NCI-H446 treated with DMSO at 0.1 percent for 48 hours (cell line): ENCODE measurements at places on chromosomes 16 and 17.

DNA sequence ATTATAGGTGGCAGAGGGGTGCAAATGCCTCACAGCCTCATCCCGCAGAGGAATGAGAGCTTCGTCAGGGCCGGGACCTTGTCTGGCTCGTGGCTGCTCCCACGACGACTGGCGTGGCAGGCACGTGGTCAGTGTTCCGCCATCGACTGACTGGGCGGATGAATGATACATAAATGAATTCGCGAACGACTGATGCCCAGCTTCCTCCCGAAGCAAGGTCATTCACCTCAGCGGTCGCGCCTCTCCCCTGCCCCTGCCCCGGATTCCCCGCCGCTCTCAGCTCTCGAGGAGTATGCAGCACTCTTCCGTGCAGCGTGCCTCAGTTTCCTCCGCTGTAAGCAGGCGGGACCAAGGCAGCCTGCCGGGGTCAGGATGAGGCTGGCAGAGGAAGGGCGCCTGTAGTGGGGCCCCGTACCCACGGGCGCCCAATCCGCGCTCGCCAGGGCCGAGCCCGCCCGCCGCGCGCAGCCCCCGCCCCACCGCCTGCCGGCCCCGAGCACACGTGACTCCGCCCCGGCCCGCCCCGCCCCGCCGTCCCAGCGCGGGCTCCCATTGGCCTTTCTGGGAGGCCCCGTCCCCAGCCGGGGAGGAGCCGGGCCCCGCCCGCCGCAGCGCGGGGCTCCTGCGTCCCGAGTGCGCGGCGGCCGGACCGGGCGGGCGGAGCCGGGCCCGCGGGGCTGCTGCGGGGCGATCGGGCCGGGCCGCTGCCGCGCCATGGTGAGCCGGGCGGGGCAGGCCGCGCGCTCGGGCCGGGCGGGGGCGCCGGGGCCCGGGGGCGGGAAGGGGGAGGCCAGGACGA, at the start of gene SNN:
SNN (plus strand) TSS at position 632 of the 799 bp plus-strand sequence. CDS start 7,605 bp downstream, outside the sequence.
- peak; percentile 60 for DNase-seq

DNA sequence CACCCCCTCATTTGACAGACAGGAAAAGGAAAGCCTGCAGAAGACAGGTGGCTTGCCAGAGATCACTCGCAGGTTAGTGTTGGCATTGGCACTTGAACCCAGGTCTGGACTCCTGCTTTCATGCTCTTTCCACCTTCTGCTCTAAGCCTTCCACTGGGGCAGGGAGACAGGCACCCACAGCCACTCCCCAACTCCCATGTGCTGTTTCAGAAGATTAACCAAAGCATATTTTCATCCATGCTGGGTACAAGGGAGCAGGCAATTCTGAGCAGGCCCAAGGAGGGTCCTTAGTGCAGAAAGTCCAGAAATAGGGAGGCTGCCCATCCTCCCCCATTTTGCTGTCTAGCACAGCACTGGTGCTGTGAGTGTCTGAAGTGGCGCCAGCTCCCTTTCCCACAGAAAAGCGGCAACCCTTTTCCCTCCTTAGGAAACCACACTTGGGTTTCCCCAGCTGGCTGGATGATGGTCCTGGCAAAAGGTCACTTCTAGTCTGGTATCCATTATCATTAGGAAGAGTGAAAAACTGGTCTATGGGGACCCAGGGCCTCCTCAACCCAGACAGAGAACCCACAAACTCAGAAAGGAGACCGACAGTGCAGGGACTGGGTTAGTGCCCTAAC, 2.0 kb upstream of the CAVIN1 start:
- DNase-seq: no peak

DNA sequence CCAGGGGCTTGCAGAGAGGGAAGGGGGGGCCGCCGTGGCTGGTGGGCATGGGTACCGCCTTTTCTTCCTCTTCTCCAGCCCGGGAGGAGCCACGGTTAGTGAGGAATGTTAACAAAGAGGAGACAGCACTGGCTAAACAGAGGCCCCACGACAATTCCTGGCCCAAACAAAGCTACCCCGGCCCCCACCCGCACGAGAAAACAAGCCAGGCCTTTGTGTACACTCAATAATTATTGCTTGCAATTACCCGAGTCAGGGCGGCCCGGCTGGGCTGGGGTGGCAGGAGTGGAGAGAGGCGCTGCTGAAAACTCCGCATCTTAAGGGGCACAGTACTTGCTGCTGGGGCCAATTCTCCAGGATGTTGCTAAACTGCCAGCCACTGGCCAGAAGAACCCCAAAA, 56.4 kb downstream of the IRX5 start:
- no peak for DNase-seq

GRCh38 chr17:17156511-17156910, 49.6 kb downstream of the PLD6 start:
- DNase-seq: no peak
